ENCODE measurements at places on chromosomes 3 and 15.

DNA sequence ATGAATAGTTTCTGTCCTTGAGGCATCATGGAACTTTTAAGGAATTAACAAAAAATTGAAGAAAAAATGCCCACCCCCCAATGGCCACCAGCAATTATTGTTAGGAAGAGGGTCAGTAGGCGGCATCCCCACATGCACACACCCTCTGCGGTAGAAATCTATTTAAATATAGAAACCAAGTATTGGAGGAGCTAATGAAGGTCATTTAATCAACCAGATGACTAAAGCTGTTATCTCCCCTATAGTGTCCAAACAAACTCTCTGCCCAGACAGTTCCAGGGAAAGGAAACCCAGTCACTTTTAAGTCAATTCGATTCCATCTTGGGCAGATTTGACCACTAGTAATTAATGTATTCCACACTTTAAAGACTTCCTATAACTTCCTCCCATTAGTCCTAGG lies 47.1 kb downstream of the DGKG start:
- no peak for DNase-seq

- no peak for DNase-seq
Observed at GRCh38 chr3:161273589-161274218, 52.6 kb downstream of the NMD3 start.

- no peak for DNase-seq
Observed at GRCh38 chr3:61981060-61981459, 392.3 kb downstream of the FEZF2 start.

- no peak for DNase-seq
Observed at GRCh38 chr3:89139870-89140269, 32.4 kb downstream of the EPHA3 start.

- DNase-seq, result no peak
Observed at GRCh38 chr15:40046721-40047414, 7.9 kb upstream of the SRP14 start.

DNA sequence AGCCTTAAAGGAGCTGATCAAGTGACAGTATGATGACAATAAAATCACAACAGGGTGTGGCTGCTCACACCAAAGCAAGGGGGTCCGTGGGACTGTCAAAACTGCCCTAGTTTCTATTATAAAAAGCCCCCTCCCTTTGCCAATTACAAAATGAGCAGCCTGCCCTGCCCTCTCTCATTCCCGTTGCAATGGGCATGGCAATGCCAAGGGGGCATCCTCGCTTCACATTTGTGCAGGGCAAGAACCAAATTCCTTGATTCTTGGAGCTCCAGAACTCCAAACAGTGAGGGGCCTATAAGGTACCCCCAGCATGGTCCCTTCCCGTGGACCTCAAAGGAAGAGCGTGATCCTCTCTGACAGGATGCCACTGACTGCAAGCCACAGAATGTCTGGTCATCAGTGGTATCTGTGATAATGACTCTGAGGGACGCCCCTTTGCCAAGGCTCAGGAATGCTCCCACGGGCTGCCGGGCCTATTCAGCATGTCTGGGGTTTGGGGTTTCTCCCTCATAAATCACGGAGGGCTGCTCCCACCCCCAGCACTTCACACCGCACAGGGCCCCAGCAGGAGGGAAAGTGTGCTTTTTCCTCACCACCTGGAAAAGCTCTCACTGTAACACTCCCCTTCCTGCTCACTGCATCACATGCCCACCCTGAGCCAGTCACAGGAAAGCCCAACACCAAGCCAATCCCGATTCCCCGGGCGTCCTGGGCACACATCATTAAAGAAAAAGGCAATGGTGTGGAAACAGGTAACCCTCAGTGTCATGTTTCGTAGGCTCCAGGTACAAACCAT lies 105.1 kb upstream of the TRPM1 start:
- no peak for DNase-seq

GRCh38 chr3:37130984-37131859 lies 43.2 kb downstream of the LRRFIP2 start:
- DNase-seq, result no peak

- no peak for DNase-seq
Observed at GRCh38 chr3:120052677-120053076, 41.6 kb downstream of the GSK3B start.

DNA sequence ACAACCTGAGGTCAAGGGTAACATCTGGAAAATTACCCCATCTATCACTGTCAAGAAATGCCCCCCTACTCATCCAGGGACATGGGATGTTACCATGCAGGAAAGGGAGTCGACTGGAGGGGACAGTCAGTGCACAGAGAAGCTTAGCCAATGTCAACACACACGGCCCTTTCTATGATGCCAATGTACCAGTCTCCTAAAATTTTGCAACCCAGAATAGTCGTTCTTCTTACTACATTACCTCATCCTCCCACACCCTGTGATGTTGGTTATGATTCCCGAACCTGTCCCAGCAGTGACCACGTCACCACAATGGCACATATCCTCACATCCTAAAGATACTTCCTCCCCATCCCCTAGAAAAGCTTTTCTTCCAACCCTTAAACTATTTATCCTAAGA lies 20.1 kb downstream of the TXNRD3 start:
- DNase-seq, result no peak

- peak; percentile 99 for DNase-seq
Observed at GRCh38 chr15:41774062-41774881, at the start of gene MAPKBP1. MAPKBP1 (plus strand) TSS chr15:41774484; CDS start chr15:41775276, 792 bp downstream.

DNA sequence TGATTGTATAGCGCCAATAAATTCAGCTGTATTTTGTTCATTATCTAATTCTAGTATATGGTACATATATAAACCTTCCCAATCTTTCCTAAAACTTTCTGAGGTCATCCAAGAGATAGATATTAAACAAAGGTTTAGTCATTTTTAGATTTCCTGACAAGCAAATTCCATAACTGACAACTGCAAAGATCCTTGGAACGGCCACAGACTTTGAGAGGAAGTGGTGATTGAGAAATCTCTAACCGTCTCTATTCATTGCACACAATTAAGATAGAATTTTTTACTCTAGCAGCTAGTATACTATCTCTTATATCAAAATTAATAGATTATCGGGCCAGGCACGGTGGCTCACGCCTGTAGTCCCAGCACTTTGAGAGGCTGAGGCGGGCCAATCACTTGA lies 4.7 kb downstream of the CSNK1G1 start:
- DNase-seq, result no peak

DNA sequence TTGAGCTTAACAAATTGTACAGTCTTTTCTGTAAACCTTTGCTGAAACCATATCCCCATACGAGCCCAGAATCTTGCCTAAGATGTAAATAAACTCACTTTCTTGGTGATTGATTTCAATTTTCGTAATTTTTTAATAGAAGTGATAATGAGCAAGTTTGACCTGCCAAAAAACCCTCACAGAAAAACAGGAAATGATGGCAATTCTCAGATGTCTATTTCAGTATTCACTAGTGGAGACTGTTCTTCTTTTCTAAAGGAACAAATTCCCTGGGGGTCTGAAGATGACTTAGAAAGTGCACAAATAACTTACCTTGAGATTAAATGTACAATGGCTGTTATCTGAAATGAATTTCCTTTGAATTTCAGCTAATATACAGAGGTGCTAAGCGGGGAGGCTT lies 116.5 kb upstream of the CMC1 start:
- no peak for DNase-seq

- peak; percentile 74 for DNase-seq
Observed at GRCh38 chr3:112333002-112333380, at the start of gene CD200. CD200 (plus strand) TSS chr3:112333156; CDS start chr3:112333213, 57 bp downstream.

DNA sequence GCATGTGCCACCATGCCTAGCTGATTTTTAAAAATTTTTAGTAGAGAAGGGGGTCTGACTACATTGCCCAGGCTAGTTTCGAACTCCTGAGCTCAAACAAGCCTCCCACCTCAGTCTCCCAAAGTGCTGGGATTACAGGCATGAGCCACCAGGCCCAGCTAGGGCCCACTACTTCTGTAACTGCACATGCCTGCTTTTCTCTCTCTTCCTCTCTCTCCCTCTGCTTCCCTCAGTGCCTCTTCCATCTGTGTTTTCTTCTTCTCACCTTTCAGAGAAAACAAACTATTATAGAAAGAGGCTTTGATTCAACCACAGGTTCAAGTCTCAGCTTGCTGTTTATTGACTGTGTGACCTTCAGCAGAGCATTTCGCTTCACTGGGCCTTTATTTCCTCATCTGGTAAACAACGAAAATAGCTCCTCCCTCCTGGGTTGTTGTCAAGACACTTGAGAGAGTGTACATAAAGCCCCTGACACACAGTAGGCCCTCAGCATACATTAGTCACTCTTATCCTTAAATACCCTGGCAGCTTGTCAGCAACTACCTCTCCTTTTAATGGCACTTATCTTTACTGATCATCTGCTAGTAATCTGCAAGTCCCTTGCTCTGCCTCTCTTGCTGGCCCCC lies 10.2 kb downstream of the TADA3 start:
- no peak for DNase-seq

DNA sequence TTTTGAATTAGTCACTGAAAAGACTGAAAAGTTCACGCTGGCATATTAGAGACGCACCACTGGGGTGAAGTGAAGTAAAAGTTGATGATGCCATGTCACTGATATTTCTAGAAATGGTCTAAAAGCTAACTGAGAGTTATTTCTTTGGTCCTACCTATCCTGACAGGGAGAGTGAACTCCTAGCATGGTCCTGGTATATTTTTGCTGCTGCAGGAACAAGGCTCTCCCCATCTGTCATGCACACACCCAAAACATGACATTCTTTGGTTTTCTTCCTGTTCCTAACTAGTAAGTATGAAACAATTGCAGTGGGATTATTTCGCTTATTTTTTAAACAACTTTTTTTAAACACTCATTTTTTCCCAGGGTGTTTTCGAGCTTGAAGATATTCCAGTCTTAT lies 466.7 kb downstream of the ERC2 start:
- DNase-seq, result no peak

- DNase-seq, result peak; percentile 69
Observed at GRCh38 chr15:88769161-88769971, 33.9 kb upstream of the ACAN start.

DNA sequence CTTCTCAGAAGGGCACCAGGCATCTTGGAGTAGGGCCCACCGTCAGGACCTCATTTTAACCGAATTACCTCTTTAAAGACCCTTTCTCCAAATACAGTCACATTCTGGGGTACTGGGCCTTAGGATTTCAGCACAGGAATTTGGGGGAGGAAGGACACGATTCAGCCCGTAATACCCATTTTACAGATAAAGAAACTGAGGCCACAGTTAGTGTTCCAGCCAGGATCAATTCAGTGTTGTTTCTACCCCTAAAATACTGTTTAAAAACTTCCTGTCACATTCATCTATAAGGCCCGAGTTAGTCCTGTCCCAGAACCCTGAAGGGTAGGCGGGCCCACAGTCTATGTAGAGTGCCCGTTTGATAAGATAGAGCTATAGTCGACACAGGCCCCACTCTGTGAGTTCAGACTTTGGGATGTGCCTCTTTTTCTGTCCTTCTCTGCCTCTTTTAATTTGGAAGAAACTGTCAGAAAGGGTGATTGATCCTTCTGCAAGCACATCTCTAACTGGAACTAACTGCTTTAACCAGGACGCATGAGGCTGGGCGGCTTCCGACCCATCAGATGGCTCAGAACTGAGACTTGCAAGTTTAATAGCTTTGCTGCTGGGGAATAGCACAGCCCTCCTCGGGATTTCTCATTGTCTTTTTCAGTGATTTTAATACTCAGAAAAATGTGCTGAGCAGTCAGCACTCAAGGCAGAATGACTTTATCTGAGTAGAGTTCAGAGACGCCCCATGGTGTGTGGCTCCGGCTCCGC lies 19.5 kb downstream of the BFSP2 start:
- DNase-seq, result peak; percentile 14

Measured in aorta (tissue), 5 donors.